Heart right ventricle (tissue), 16 donors: ENCODE measurements at places on chromosomes 7 and 10. TPM values are rescaled to one million over a fixed set of nuclear protein-coding genes. Genes with fewer than 3 reads are reported as not detected.

ARMC3 gene
- total RNA-seq = not detected

DNA sequence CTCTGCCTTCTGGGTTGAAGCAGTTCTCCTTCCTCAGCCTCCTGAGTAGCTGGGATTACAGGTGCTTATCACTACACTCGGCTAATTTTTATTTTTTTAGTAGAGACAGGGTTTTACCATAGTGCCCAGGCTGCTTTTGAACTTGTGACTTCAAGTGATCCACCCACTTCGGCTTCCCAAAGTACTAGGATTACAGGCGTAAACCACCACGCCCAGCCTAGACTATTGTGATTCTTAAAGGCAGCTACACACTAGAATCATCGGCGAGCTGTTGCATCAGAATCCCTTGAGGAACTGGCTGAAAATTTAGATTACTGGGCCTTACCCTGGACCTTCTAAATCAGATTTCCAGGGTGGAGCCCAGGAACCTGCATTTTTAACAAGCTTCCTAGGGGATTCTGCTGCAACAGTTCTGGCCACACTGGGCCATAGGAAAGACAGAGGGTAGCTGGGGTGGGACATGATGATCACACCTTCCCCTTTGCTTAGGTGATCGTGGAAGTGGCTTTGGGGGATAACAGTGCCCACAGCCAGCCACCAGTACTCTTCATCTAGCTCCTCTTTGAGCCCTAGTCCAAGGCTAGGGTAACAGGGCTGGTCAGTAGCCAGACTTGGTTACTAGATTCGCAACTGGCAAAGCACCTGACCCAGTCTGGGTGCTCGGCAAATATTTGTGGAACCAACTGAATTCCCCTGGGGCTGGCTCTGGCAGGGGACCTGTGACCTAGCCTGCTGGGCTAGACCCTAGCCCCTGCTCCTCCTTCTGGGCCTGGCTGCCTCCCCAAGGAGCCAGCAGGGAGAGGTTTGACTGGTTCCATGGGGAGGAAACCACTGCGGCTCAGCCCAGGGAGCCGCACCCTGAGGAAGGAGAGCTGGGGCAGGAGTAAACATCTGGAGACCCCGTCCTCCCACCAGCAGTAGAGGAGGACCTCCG is 67.1 kb upstream of the DUSP5 start:
- peaks cover 3% of the 10 kb centered on the region for H3K4me1 ChIP-seq
- H3K27me3 ChIP-seq = no peaks in the 10 kb centered on the region
- H3K27ac ChIP-seq = no peak overlapping the region
- H3K36me3 ChIP-seq = no peaks in the 10 kb centered on the region
- no peak overlapping the region for H3K4me3 ChIP-seq
- DNase-seq = no peak

OR6B1 gene
- not detected for total RNA-seq

DNA sequence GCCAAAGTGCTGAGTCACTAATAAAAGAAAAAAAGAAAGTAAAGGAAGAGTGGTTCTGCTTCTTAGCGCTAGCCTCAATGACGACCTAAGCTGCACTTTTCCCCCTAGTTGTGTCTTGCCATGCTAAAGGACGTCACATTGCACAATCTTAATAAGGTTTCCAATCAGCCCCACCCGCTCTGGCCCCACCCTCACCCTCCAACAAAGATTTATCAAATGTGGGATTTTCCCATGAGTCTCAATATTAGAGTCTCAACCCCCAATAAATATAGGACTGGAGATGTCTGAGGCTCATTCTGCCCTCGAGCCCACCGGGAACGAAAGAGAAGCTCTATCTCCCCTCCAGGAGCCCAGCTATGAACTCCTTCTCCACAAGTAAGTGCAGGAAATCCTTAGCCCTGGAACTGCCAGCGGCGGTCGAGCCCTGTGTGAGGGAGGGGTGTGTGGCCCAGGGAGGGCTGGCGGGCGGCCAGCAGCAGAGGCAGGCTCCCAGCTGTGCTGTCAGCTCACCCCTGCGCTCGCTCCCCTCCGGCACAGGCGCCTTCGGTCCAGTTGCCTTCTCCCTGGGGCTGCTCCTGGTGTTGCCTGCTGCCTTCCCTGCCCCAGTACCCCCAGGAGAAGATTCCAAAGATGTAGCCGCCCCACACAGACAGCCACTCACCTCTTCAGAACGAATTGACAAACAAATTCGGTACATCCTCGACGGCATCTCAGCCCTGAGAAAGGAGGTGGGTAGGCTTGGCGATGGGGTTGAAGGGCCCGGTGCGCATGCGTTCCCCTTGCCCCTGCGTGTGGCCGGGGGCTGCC is at the start of gene IL6:
Gene IL6 (plus strand): TSS at position 294 of the 807 bp plus-strand sequence. CDS start 63 bp downstream, at position 357.
- no peaks in the 10 kb centered on the region for H3K36me3 ChIP-seq
- peaks cover 56% of the 10 kb centered on the region for H3K4me1 ChIP-seq
- peak within 1 kb of the TSS; percentile 33 for H3K4me3 ChIP-seq

- peaks cover 8% of the 10 kb centered on the region for H3K36me3 ChIP-seq
- H3K27ac ChIP-seq = no peak overlapping the region
- no peaks in the 10 kb centered on the region for H3K4me1 ChIP-seq
- no peak overlapping the region for H3K4me3 ChIP-seq
- no peaks in the 10 kb centered on the region for H3K27me3 ChIP-seq
- DNase-seq = no peak
Observed at GRCh38 chr10:48587101-48587500, 17.8 kb downstream of the ARHGAP22 start.

GSAP gene
- 6.1 TPM for total RNA-seq

DNA sequence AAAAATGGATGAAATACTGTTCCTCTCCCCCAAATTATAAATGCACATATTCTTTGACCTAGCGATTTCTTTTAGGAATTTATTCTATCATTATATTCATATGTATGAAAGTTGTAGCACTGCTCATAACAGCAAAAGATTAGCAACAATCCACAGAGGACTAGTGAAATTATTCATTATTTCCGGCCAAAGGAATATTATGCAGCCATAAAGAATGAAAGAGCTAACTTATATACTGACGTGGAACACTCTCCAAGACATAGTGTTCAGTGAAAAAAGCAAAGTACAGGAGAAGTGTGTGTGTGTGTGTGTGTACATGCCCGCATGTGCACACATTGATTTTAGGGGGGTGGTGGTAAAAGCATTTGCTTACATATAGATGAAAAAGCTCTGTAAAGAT is 23.3 kb downstream of the MMS19 start:
- H3K4me3 ChIP-seq = no peak overlapping the region
- H3K4me1 ChIP-seq = no peaks in the 10 kb centered on the region
- no peaks in the 10 kb centered on the region for H3K27me3 ChIP-seq
- H3K36me3 ChIP-seq = peaks cover 23% of the 10 kb centered on the region
- DNase-seq = no peak
- no peak overlapping the region for H3K27ac ChIP-seq

DNA sequence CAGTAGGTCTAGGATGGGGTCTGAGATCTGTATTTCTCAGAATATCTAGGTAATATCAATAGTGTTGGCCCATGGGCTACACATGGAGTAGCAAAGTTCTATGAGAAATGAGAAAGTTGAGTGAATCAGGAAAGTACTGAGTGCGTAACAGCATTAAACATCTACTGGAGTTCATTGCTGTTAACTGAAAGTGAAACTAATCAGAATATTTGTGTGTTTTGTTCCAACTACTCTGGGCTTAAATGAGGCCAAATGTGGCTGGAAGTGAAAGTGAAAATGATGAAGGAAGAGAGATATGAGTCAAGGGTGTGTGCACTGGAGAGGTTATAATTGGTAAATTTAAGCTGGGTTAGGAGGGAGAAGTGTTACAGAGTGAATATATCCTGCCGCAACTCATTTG is 46.5 kb downstream of the TMEM106B start:
- no peaks in the 10 kb centered on the region for H3K4me1 ChIP-seq
- H3K36me3 ChIP-seq = no peaks in the 10 kb centered on the region
- no peak overlapping the region for H3K27ac ChIP-seq
- H3K4me3 ChIP-seq = peak overlapping the region; percentile 14
- no peak for DNase-seq
- no peaks in the 10 kb centered on the region for H3K27me3 ChIP-seq
